ENCODE measurements at places on chromosomes 12 and 14.

GRCh38 chr14:33449703-33450395 is 501.0 kb downstream of the EGLN3 start:
- no peak for DNase-seq

GRCh38 chr12:107564946-107565345 is 120.7 kb upstream of the PWP1 start:
- no peak for DNase-seq

GRCh38 chr14:75452324-75452723 is 24.5 kb downstream of the JDP2 start:
- DNase-seq: no peak

GRCh38 chr12:29316752-29317151 is 64.2 kb downstream of the ERGIC2 start:
- no peak for DNase-seq

- DNase-seq: no peak
These were observed 86.2 kb upstream of the PPM1H start for GRCh38 chr12:63021116-63021515.

- DNase-seq: no peak
These were observed 312.3 kb downstream of the RAD51B start for GRCh38 chr14:68131907-68132306.

GRCh38 chr12:53677800-53678148 is 1.9 kb upstream of the ATP5MC2 start:
- DNase-seq: no peak

GRCh38 chr12:47068539-47068938 is 10.9 kb upstream of the PCED1B start:
- DNase-seq: no peak

DNA sequence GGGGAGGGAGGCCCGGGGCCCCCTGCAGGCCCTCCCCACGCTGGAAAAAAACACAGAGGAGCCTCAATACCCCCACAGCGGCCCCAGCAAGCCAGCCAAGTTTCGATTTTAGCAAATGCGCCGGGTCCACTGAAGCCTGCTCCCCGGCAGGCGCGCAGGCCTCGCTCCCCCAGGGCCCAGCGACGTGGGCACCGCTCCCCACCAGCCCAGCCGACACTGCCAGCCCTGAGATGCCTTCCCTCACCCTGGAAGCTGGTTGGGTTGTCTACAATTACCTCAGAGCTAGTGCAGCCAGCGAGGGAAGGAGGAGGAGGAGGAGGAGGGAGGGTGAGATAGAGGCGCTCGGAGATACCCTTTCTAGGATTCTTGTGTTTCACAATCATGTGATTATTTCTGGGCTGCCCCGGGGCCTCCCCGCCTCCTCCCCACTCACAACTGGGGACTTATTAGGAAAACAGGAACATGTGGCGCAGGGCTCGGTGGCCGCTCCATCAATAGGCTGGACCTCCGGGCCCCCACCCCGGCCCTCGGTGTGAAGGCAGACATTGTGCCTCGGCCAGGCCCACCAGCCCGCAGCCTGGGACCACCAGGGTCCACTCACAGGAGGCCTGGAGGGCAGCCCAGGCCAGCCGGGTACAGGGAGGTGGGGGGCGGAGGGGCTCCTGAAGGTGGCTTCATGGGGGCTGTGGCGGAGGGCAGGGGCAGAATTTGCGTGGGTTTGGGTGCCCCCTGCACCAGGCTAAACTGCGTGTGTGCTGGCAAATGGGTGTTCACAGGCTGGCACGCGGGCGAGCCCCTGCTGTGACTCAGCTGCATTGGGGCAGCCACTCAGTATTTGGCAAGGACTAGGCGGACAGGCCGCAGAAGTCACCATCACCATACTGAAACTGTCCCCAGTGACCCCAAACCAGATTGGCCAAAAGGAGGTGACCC is 109.9 kb downstream of the NCOR2 start:
- DNase-seq: no peak

DNA sequence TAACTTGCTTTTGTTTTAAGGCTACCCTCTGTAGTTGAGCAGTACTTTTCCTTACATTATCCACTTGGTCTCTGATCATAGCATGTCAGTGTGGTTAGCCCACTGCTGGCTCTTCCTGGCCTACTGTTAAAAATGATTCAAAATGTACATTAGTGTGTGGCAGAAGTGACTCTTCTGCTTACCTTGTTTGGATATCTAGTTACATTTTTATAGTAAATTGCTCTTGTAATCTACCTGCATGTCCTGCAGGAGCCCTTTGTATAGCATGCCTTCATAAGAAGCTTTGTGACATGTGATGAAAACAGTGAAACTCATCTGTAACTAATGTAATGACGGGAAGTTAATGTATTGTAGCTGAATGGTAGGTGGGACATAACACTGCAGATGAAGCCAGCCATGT is 8.1 kb downstream of the SPATS2 start:
- no peak for DNase-seq

DNA sequence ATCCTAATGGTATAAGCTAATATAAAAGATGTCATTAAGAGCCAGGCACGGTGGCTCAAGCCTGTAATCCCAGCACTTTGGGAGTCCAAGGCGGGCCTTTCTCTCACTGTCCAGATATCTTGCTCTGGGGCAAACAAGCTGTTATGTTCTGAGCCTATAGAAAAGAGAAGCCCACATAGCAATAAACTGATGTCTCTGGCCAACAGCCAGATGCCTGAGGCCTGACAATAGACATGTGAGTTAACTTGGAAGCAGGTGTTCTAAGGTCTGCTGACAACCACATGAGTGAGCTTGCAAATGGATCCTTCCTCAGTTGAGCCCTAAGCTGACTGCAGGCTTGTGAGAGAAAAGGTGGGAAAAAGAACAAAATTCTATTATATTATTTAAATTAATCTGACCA is 25.0 kb downstream of the YAF2 start:
- peak; percentile 47 for DNase-seq

GRCh38 chr14:87898301-87898700 is 94.7 kb downstream of the GALC start:
- DNase-seq: no peak

DNA sequence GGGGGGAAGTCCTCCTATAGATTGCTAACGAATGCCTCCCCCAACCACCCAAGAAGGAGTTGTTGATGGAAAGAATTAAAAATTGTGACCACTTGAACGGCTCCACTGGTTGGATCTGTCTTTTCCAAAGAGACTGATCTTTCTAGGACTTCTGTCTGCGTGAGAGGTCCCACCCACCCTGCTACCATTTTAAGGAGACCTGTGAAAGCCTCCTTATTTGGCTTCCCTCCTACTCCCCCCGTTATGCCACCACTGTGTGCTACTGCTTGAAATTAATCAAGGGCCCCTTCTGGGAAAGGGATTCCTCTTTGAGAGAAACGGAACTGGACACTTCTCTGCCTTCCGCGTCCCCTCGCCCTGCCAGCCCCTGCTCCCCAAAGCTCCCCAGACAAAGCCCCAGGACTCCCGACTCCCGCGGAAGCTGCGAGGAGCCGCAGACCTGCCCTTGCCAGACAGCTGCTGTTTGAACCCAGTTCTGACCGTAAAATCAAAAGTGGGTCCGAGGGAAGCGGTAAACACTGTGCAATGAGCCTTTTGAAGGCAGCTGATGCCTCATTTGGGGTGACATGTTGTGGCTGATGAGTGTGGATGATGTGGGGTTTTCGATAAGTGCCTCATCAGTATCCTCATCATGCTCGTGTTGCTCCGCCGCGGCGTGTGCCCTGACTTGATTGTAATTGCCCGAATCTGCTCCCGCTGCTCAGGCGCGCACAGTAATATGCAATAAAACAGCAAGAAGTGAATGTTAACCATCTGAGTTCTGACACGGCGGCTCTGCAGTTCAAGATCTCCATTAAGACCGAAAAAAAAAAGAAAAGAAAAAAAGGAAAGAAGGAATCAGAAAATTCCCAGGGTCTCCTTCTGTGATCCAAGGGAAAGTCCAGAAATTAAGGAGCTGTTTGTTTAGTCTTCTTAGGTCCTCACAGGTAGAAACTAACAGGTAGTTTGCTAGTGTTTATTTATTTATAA is 48.2 kb downstream of the MBIP start:
- peak; percentile 5 for DNase-seq
